Activated CD8-positive, alpha-beta memory T cell treated with anti-CD3 and anti-CD28 coated beads for 4 hours (primary cell): ENCODE measurements at places on chromosomes 16 and 17.

DNA sequence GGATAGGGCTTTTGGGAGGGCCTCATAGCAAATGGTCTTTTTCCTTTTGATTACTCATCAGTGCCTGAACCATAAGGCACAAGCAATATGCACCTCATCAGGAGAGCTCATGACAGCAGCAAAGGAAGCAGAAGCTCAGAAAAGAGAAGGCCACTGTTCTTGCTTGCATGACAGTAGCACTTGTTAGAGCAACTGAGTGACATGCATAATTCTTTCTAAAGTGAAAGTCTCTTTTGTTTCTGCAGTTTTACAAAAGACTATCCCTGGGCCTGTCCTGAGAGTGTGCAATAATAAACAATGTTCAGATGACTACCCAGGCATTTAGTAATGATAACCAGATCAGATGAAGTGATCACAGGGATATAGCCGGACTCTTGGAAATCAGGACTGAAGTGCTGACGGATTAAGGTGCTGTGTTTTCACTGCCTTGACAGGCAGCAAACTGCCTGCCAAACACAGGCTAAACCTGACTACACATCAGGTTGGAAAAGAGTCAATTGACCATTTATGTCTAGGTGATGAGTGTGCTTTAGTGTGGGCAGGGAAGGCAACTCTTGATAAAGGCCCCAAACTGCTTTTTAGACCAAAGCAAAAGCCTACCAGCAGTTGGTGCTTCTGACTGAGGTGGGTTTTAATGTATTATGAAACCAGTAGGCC is 1860.3 kb downstream of the TP53TG3F start:
- no peak for DNase-seq

DNA sequence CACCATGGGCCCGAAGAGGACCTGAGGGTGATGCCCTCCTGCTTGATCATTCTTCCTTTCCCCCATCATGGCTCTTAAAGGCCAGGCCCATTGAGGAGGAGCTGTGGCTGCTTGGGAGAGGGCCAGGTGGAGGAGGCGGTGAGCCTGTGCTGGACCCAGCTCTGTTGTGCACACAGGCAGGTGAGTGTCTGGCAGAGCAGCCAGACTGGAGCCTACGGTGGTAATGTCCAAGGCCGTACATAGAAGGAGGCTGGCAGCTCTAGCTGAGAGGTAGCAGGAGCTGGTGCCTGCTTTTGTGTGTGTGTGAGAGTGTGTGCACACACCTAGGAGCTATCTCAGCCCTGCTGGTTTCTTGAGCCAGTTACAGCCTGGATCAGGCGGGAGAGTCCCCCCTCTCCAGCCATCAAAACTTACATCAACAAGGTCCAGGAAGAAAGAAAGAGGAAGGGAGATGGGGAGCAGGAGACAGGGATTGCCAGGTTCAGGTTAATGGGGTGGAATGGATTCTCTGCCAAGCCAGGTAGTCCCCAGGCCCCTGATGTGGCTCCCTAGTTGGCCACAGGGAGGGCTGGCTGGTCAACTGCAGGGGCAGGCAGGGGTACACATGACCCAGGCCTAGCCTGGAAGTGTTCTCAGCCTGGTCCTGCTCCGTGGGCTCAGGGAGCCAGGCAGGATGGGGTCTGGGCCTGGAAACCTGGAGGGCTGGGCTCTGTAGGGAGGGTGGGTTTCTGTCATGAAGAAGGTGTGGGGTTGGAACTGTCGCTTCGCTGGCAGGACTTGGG is 107.1 kb downstream of the RAP1GAP2 start:
- DNase-seq: no peak

- peak; percentile 75 for DNase-seq
Observed at GRCh38 chr16:2486645-2487516, 12.0 kb downstream of the TBC1D24 start.

GRCh38 chr17:39755554-39756379 is 18.0 kb downstream of the GRB7 start:
- peak; percentile 37 for DNase-seq

DNA sequence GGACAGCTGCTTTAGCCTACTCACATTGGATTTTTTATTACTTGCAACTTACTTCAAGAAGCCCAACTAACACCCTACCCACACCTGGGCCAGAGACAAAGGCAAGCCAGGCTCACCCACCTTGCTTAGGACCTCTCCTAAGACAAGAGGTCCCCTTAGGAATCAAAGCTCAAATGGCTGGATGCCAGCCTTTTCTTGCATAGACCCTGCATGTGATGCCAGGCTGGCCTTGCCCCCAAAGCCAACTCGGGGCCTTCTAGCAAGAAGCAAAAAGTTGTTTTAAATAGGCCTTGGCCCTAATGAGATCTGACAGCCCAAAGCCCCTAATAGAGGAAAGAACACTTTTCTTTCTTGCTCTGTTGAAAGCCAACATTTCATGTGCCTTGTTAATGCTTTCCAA is 20.7 kb downstream of the GPRC5B start:
- DNase-seq: no peak

DNA sequence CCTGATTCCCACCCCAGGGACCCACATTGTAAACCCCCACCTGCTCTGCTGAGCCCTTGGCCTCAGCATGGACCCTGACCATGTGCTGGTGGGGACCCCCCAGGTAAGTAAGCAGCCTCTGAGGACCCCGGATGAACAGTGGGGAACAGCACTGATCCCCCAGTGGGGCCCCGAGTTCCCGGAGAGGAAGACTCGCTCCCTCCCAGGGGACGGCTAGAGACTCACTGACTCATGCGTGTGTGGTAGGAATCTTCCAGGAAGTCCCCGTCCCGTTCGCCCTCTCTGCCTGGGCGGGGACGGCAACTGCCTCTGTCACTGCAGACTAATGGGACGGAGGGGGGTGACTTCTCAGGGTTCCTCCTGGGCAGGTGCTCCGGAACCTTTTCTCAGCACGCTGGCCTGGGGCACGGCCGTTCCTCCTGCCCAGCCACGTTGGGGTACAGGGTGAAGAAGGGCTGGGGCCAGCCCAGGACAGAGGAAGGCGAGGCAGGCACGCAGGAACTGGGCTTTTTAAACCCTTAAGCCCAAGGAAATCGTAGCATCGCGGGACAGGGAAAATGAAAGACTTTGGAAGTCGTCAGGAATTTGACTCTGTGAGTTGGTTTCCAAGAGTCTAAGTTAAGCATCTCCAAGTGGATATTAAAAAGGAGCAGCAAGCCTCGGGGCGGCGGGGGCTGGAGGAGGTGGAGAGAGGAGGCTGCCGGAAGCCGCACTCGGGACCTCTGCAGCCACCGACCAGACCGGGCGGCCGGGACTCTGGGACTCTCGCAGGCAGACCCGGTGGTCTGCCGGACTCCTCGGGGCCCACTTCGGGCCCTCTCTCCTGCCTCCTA is 178.7 kb downstream of the SEC14L1 start:
- no peak for DNase-seq

- DNase-seq: no peak
Observed at GRCh38 chr16:75193265-75193650, 13.7 kb downstream of the CTRB2 start.

DNA sequence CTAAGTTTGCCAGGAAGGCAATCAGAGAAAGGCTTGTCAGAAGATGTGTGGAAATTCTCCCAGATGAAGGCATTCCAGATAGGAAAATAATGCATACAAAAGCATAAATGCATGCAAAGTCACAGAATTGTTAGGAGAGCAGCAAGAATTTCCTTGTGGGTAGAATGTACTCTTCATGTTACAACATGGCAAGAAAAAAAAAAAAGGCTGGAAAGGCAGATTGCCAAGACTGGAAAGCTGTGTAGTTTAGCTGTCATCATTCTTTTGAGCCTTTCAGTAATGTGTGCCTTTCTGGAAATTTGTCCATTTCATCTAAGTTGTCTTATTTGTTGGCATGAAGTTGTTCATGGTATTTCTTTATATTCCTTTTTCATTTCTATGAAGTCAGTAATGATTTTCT is 71.0 kb upstream of the EFCAB3 start:
- DNase-seq: no peak

DNA sequence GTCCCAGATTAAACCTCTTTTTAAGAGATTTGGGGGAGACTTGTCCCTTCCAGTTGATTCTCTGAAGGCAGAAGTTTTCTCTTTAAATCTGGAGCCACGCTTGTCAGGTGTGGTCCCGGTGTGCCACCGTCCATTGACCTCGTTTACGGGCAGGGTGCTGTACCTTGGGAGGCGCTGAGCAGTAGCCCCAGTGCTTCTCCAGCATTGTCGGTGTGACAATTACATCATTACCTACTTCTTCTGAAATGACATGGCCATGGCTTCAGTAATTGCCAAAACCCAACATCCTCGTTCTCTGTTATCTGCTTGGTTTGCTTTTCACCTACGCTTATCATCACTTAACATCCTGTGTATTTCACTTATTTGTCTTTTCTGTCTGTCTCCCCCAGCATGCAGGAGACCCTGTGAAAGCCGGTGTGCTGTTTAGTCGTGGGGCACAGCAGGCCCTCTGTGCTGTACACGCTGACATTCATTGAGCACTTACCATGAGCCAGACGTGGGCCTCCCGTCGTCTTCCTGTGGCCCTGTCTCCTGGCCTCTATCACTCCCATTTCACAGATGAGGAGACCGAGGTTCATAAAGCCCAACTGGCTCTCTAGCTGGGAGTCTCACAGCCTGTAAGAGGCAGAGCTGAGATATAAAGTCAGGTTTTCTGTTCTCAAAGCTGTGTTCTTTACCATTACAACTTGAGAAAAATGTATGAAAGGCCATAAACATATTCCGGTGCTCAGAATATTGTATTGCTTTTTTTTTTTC is 143.9 kb downstream of the CMIP start:
- DNase-seq: no peak

DNA sequence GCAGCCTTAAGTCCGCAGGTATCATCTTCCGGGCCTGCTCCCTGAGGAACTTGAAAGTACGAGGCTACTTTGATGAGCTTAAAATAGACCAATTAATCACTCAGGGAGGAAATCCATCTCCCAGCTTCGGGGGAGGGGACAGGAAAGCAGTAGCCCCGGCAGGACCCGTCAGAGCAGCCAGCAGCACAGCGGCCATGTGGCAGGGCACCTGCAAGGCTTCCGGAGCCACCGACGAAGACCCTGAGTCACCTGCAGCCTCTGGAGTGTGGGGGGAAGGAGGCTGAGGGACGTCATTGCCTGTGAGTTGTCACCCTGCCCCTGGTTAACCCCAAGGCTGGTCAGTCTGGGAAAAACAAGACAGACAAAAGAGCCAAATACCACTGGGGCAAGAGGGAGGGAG is 4.4 kb upstream of the CYB561 start:
- no peak for DNase-seq

DNA sequence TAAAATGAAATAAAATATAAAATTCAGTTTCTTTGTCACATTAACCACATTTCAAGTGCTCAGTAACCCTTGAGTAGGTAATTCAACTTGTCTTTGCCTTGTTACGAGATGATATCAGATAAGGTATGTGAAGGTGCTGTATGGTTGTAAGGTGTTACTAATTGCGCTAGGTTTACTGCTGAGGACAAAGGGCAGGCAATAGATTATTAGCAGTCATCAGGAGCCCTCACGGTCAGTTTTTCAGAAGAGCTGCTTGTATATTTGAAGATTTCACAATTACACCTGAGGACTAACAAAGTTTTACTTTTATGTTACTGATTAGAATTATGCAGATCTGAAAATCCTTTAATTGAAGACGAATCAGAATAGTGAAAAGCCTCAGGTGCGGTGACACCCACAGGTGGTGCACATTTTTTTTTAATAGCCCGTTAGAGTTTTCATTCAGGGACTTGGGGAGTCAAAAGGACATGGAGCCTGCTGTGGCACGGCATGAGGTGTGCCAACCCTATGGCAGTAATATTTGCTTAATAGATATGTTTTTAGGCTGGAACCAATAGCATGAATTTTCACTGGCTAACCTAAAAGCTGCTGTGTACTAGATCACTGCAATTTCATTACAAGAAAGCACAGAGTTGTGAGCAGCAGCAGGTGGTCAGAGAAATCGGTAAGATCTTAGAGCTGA is 16.4 kb downstream of the NDEL1 start:
- DNase-seq: no peak

GRCh38 chr17:51083981-51084380 is 36.7 kb downstream of the SPAG9 start:
- no peak for DNase-seq

DNA sequence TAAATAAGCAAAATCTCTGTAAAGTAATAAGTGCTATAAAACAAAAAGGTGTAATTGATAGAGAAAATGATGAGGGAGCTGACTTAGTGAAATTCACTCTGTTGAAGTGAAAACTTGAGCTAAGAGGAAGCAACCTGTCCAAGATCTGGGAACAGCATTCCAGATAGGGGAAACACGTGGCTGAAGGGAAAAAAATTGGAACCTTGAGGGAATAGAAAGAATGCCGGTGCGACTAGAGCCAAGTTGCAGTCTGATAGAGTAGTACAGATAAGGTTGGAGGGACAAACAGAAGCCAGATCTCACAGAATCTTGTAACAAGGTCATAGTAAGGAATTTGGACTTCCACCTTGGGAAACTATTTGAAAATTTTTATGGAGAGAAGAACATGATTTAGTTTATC is 623 bp upstream of the DDX52 start:
- DNase-seq: no peak

- DNase-seq: no peak
Observed at GRCh38 chr17:17141860-17142552, 64.1 kb downstream of the PLD6 start.

DNA sequence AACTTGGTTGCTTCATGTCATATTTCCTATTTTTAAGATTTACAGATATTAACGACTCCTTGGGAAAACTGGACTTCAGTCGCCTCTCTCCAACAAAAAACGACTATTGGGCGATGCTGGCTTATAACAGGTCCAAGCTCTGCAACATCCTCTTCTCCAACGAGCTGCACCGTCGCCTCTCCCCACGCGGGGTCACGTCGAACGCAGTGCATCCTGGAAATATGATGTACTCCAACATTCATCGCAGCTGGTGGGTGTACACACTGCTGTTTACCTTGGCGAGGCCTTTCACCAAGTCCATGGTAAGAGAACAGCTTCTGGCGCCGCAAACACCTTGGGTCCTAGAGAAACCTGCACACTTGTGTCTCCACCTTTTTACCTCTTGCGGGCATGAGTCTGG is 333.0 kb downstream of the WWOX start:
- no peak for DNase-seq

DNA sequence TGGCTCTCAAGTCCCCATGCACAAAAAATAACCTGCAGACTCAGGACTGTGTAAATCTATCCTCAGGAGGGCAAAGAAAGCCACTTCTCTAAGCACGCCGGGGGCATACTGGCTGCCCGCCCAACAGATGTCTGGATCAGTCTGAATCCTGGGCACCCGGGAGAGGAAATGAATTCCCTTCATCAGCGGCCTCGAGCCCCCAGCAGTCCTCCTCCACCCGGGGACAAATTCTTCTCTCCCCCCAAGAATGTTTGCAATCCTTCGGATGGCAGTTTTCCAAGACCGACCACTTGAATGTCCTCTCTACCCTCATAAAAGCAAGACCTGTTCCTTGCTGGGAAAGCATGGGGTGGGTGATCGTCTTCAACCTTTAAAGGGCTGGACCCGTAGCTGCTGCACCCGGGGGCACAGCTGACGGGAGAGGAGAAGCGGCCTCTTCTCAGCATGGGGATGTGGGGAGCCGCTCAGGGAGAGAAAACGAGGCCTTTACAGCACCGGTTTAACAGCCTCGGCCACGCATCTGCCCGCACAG is 9.4 kb upstream of the MAP2K3 start:
- no peak for DNase-seq

DNA sequence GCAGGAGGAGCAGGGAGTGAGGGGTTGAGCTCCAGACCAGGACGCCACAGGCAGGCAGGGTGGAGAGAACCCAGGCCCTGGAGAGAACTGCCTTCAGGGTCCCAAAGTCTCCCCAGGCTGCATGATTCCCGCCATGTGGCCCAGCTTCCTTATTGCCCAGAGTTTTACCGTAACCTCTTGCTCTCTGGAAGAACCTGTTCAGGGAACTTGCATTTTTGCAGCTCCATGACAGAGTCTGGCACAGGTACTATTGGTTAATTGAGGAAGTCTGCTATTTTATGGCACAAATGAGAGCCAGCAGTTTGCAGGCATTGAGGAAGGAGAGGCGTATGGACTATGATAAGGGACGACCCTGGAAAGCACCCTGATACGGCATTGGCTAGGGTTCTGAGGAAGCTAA is 11.6 kb upstream of the NOS2 start:
- DNase-seq: no peak
